ENCODE measurements at places on chromosomes 1 and 21. TPM values are rescaled to one million over a fixed set of nuclear protein-coding genes. Genes with fewer than 3 reads are reported as not detected.
A peak's percentile ranks its signal among the peaks of the same experiment; 100 is the strongest.

DNA sequence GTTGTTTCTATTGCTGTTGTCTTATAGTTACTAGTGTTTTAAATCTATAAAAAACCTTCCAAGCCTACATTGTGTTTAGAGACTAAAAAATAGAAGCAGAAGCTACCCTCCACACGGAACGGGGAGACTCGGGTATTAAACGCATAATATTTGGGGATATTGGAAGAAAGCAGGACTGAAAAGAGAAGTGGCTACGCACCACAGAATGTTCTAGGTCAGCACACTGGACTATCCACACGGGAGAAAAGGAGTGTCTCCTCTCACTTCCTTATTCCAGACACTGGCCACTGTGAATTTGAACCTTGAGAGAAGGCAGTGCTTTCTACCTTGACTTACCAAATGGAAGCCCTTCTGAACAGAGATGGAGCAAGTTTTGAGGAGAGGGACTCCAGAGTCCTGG, 1.0 kb upstream of the OR10J4 start:
- DNase-seq = no peak

- no peak for DNase-seq
Measured at GRCh38 chr1:151888972-151889570, 20.2 kb downstream of the THEM4 start.

- no peak for DNase-seq
Measured at GRCh38 chr1:105909811-105910210, 1146.7 kb upstream of the PRMT6 start.

RIIAD1 gene
- not detected for total RNA-seq

FMO1 gene
- total RNA-seq = 1.2 TPM

- no peak for DNase-seq
Measured at GRCh38 chr1:7009741-7010525, 224.7 kb downstream of the CAMTA1 start.

DNA sequence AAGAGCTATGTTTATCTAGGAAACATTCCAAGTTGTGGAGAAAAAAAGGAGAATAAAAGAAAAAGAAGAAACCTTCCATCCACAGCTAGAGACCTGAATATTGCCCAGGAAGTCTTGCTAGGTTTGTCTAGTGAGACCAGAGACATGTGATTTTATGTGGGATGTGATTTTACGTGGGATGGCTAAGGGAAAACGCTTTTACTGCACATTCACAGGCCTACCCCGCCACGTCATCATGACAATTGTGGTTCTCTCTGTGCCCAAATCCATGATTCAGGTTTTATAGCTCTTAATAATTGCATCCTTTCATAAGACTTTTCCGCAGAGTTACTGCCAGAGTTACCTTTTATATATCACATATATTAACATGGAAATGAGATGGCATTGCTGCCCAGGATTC, 86.4 kb upstream of the SSX2IP start:
- DNase-seq = no peak

GRCh38 chr1:93140106-93140505, 40.1 kb downstream of the TMED5 start:
- DNase-seq = no peak

- DNase-seq = peak; percentile 67
Measured at GRCh38 chr1:147545133-147545532, 3.8 kb downstream of the BCL9 start.

GRCh38 chr21:42784276-42784675, 95.1 kb downstream of the WDR4 start:
- no peak for DNase-seq

LAD1 gene
- total RNA-seq = 3.6 TPM

GRCh38 chr1:117594261-117594990, 11.4 kb upstream of the TENT5C start:
- peak; percentile 60 for DNase-seq

- no peak for DNase-seq
Measured at GRCh38 chr1:108320849-108321248, 77.0 kb upstream of the NBPF4 start.

GRCh38 chr1:229006121-229006870, 264.6 kb upstream of the RAB4A start:
- peak; percentile 48 for DNase-seq

SZRD1 gene
- total RNA-seq = 82.8 TPM

DNA sequence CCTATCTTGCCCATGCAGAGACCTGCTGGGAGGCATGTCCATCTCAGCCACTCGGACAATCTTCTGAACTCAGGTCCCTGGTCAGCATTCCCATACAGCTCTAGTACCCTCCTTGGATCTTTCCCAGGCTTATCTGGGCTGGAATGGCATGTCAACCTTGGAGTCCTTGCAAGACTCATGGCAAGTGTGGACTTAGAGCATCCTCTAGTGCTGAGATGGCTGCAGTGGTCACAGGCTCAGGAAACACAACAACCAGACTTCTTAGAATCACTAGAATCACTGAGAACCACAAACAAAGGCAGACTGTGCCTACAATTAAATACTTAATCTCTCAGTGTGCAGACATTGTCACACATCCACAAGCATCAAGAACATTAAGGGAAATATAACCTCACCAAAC, 73.1 kb upstream of the TSHB start:
- DNase-seq = no peak

DNA sequence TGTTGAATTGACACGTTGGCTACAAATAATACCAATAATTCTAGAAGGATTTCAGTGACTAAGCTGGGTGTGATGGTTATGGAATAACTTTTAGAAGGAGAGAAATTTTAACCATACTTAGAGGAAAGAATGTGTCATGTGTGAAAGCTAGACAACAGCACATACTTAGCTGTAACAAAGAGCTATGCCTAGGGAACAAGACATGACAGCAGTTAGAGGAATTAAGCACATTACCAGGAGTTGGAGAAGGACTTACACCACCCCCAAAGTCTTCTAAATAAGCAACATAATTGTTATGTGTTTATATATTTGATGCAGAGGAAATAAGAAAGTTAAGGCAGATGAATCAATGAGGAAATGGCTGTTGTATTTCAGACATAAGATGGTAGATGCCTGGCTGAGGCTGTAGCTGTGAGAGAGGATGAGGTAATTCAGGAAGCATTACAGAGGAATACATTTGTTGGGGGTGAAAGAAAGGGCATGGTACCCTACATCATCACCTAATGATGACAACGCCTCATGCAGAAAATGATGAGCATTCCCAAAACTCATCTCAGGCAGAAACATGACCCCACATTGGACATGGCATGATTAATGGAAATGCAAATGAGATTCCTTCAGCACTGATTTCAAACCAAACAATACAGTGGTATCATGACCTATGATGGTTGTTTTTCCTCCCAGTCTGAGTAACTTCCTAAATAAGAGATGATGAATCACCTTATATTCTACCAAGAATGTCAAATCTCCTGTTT, 211.5 kb downstream of the LHX8 start:
- DNase-seq = no peak

GRCh38 chr1:21547876-21548275, 38.7 kb downstream of the ALPL start:
- no peak for DNase-seq

DNA sequence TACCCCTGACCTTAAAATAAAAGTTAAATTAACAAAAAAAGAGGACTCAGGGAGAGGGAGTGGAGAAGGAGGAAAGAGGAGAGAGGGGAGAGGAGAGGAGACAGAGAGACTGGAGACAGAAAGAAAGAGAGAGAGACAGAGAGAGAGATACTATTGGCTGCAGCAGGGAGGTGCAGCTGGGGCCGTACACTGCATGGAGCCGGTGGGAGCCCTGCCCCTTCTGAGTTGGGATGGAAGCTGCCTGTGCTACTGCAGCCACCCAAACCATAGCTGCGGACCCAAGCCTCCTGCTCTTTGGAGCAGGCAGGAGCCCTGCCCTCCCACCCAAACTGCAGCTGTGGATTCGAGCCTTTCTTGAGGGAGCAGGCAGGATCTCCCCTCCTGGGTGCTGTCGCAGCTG, 32.7 kb upstream of the HP1BP3 start:
- DNase-seq = no peak

GRCh38 chr1:233916706-233917105, 12.2 kb downstream of the SLC35F3 start:
- DNase-seq = no peak

TNN gene
- 0.45 TPM for total RNA-seq

- DNase-seq = no peak
Measured at GRCh38 chr1:182680901-182681567, 3.4 kb downstream of the RGS8 start.

DNA sequence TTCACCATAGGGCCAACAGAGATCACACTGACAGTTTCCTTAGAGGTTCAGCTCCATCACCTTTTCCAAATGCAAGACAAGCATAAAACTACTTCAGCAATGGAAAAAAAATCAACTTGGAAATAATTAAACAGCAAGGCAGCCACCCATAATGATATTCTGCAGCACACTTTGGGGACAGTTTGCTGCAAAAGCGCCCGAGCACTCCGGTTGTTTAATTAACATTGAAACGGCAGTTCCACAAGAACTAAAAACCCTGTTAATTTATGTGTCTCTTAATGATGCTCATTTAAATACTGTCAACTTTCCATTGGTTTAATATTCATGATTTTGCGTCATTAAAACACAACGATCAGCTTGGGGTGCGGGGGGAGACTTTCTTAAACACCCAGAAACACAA, 153.2 kb downstream of the ELAVL4 start:
- no peak for DNase-seq

DNA sequence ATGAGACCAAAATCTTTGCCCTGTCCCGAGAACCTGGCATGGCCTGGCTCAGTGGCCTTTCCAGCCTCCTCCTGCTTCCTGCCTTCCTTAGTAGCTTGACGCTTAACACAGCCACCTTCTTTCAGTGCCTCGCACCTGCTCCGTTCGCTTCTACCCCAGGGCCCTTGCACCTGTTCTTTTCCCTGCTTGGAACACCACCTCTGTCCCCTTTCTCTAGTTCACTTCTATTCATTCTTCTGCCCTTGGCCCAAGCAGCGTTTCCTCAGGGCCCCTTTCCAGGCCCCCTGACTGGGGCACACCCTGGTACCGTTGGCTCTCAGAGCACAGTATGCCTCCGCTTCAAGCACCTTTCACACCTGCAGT, 9.0 kb upstream of the HTR6 start:
- DNase-seq = no peak

Data from thyroid gland (tissue), 4 donors.